Activated CD8-positive, alpha-beta memory T cell treated with anti-CD3 and anti-CD28 coated beads for 4 hours (primary cell): ENCODE measurements at places on chromosomes 3 and 15.

GRCh38 chr3:145089337-145089736 lies 1071.6 kb downstream of the PLOD2 start:
- no peak for DNase-seq

DNA sequence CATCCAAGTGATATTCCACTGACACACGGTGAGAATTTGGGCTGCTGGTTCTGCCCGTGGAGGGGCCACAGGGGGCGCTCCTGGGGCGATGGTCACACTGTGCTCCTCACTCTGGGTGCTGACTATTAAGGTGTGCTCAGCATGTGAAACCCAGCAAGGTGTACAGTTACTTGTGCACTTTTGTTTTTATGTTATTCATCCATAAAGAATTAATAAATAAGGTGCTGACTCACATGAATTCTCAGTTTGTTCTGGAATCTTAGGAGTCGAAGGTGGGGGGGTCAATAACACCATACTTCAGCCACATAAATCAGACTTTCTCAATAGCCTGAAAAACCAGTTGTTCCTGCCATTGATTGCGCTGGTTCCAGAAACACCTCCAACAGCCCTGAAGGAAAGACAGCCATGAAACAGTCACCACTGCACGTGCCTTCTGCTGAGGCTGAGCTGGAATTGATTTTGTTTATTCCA lies 53.5 kb upstream of the SPATA12 start:
- no peak for DNase-seq

DNA sequence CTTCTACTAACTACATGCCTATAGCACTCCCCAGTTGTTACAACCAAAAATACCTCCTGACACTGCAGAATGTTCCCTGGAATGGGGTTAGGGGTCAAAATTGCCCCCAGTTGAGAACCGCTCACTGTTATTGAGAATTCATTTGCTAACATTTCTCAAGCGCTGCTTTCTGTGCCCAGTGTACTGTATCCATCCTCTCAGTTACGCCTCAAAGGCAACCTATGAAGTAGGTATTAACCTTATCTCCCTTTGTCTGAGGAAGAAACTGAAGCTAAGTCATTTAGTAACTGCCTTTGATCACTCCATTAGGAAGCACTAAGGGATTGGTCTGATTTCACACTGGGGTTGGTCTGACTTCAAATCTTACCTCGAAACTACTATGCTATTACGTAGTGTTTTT lies 70.1 kb downstream of the CADPS start:
- no peak for DNase-seq

DNA sequence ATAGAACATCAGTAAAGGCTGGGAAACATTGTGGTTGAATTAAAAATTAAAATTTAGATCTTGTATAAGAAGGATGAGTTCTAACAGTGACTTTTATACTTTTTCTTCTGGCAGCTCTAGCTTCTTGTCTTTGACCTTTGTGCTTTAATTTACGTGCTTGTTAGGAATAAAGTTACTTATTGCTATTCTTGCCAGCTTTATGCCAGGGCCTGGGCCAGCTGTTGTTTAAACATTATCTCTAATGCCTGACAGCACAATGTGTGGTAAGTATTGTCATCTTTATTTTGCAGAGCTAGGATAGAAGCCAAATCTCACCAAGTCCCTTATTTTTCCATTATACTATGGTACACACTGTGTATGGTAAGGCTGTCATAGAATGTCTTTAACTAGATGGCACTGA lies 766.7 kb upstream of the GOLIM4 start:
- no peak for DNase-seq

- no peak for DNase-seq
Observed at GRCh38 chr15:93044301-93045190, 44.5 kb downstream of the RGMA start.

GRCh38 chr3:163684651-163685050 lies 1393.6 kb downstream of the SI start:
- DNase-seq: no peak

DNA sequence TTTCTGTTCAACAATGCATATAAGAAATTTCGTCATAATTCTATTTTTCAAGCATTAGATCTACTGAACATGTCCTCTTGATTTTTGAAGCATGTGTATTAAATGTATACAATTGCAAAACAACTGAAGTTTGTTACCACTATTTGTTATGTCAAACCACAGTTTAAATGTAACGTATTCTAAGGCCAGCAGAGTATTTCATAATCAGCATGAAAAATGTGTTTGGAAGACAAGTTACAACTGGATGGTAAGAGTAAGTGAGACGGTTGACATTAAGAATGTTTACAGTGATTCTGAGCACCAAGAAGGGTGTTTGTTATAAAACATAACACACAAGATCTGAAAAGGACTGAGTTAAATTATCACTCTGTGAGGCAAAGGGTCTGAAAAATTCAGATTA lies 738.4 kb downstream of the PLOD2 start:
- DNase-seq: no peak

GRCh38 chr15:39227001-39227400 lies 353.9 kb upstream of the THBS1 start:
- no peak for DNase-seq

- DNase-seq: no peak
Observed at GRCh38 chr3:149726716-149727407, 25.4 kb downstream of the COMMD2 start.

DNA sequence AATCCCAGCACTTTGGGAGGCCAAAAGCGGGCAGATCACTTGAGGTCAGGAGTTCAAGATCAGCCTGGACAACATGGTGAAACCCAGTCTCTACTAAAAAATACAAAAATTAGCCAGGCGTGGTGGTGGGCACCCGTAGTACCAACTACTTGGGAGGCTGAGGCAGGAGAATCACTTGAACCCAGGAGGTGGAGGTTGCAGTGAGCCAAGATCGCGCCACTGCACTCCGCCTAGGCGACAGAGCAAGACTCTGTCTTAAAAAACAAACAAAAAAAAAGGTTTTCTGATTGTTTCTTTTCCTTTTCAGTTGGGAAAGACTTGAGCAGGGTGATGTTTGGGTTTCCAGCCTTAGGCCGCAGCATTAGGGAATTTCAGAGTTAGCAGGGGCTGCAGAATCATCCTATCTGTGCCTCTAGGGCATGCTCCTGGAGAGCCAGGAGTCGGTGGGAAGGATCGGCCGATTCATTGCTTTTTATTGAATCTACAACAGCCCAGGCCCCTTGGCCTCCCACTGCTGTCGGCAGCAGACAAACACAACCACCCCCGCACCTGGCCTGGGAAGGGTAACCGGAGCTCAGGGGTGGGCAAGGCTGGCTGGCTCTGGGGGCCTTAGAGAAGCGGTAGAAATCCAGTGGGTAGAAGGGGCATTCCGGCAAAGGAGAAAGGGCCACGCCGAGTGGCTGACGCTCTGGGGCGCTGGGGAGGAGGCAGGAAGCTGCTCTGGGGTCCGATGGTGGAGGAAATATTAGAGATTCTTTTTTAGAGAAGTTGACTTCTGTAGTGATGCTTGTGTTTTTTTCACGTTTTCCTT lies 6.3 kb downstream of the CHAC1 start:
- no peak for DNase-seq
